NCI-H1436 treated with DMSO at 0.1 percent for 48 hours (cell line): ENCODE measurements at places on chromosomes 7 and 10.

DNA sequence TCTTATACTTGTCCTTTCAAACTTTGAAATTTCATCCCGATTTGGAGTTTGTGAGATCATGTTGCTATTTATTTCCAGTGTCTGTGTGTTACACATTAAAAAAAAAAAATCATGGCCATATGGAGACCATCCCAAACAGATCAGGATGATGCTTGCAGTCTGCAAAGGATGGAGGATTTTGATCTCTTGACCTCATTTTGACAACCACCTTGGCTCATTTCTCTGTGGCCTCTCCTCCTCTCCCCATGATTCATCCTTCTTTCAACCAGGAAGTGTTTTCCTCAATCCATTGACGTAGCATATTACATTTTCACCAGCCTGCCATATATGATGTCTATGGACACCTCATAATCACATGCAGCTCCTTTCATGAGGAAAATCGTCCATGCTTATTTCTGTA, 68.9 kb upstream of the INSYN2A start:
- DNase-seq: no peak

- no peak for DNase-seq
Observed at GRCh38 chr10:59346321-59346720, 16.0 kb downstream of the FAM13C start.

- no peak for DNase-seq
Observed at GRCh38 chr7:129778770-129779601, 167.5 kb downstream of the NRF1 start.

- DNase-seq: no peak
Observed at GRCh38 chr7:143321734-143322133, 5.8 kb downstream of the CLCN1 start.

GRCh38 chr10:103517234-103518085, 24.0 kb downstream of the NEURL1 start:
- no peak for DNase-seq

DNA sequence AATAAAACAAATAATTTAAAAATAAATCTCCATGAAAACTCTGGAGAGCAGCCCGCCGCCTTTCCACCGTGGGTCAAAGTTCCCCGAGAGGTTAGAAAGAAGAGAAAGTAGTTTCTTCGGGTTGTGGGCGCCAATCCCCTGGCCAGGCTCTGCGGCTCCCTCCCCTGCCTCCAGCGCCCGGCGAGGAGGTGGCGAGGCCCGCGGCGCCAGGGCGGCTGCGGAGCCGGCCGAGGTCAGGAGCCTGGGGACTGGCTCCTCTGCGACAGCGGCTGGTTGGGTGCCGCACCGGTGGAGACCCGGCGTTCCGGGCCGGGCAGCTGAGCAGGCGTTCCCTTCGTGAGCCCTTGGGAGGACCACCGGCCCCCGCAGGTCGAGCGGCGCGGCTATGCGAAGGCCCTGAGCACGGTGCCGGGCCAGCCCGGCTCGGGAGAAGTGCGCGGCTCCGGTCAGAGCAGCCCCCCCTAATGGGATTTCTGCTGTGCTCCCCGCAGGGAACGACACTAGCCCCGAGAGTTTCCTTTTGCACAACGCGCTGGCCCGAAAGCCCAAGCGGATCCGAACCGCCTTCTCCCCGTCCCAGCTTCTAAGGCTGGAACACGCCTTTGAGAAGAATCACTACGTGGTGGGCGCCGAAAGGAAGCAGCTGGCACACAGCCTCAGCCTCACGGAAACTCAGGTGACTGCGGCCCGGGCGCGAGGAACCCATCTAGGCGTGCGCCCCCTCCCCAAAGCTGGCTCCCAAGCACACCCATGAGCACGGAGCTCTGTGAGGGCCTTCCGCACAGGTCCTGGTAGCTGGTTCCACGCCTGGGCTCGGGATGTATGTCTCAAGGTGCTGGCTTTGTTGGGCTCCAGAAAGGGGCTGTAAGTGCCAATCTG, 2.8 kb downstream of the EMX2 start:
- no peak for DNase-seq

DNA sequence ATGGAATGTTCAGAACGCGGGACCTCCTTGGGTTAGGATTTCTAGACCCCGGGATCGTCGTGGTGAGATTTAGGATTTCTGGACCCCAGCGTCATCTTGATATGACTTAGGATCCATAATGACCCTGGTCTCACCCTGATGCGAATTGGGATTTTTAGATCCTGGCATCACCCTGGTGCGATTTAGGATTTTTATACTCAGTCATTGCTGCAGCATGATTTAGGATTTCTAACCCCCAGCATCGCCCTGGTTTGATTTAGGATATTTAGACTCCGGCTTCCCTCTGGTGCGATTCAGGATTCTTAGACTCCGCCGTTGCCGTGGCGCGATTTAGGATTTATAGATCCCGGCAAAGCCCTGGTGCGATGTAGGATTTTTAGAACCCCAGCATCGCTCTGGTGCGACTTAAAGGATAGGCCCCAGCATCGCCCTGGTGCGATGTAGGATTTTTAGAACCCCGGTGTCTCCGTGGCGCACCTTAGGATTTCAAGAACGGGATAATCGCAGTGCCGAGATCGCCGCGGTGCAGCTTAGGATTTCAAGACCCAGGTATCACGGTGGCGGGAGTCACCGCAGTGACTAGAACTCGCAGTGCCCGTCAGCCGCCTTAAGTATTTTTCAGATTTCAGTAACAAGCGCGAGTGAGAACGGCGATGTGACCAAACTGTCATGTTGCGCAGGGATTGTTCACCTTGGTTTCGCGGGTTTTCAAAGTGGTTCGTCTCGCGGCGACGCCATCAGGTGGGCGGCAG, 814 bp downstream of the MEST start:
- no peak for DNase-seq

GRCh38 chr10:102777711-102778453, 34.1 kb downstream of the WBP1L start:
- DNase-seq: no peak

GRCh38 chr10:98456686-98457482, 10.1 kb upstream of the HPS1 start:
- no peak for DNase-seq

DNA sequence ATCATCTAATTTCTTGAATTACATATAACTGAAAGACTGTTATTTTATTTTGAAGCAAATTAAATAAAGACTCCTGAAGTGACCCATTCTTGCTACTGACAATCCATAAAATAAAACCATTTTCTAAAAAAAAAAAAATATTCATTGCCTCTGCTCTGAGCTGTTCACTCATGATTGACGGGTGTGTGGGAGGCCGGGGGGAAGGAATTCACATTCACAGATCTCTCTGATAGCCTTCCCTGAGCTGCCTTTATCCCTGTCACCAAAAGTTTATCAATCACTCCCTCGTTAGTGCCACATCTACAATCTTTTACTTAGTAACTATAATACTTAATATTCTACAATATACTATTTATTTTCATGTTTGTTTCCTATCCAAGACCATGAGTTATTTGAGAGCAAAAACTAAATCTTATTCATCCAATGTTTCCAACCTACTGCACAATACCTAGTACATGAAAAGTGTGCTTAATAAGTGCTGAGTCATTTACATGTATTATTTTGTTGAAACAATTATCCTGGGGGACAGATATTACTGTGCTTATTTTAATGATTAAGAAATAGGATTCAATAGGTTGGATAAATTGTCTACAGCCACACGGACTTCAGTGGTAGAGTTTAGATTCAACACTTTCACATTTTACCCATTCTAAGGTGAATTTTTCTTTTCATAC, 618.7 kb downstream of the PHTF2 start:
- no peak for DNase-seq

DNA sequence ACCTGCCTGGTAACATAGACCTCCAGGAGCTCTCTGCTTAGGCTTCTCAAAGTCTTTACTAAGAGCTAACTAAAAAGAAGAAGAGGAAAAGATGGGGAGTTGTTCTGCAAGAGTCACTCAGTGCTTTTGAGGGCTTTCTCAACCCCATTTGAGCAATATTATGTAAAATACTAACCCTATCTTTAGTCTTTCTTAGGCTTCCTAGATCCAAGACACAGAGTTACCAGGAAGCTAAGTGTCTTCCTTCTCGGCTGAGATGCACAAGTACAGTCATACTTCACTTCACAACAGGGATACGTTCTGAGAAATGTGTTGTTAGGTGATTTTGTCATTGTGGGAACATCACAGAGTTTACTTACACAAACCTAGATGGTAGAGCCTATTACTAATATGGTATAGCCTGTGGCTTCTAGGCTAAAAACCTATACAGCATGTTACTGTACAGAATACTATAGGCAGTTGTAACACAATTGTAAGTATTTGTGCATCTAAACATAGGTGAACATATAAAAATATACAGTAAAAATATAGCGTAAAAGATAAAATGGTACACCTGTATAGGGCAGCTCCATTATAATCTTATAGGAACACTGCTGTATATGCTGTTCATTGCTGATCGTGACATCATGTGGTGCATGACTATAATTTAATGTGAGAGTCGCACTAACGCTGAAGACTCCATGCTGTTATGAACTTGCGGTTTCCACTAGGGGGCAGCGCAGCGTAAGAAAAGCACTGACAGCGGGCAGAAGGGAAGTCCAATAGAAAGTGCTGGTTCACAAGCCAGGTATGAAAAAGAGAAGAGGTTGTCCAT, 16.3 kb downstream of the ANKRD22 start:
- peak; percentile 48 for DNase-seq
